ENCODE measurements at places on chromosomes 3 and 15.

- DNase-seq: no peak
Observed at GRCh38 chr3:137796993-137797392, 32.9 kb downstream of the SOX14 start.

DNA sequence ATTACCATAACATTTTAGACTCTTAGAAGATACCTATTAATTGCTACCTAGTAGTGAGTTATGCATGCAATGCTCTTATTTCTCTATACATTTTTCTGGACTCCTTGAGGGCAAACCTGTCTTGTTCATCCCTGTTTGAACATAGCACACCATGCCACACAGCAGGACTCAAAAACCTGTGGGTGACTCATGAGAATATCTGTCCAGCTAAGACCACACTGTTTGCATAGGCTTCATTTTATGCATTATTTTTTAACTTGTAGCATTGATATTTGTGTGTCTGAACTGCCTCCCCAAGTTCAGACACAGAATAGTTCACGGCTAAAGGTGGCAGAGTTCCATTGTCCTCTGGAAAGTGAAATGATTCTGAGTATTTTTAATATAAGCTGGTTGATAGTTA, 1.8 kb downstream of the LMCD1 start:
- no peak for DNase-seq

GRCh38 chr3:59240666-59241255, 190.9 kb upstream of the CFAP20DC start:
- DNase-seq: no peak

- no peak for DNase-seq
Observed at GRCh38 chr3:85560088-85560785, 601.4 kb downstream of the CADM2 start.

DNA sequence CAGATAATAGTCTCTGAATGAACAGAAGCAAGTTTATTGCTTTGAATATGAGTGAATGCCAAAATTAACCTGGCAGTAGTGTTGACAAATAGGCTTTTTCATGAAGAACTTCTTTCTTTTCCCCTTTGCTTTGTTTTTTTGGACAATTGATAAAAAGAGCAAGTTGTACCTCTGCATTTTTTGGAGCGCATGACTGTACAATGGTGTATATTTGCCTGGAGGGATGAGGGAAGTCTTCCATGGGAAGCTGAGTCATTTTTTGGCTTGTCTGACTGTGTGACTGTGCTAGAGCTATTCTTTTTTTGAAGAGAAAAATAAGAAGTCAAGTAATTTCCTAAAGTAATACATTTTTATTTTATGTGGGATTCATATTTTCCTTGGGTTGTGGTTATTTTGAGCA, 186.9 kb downstream of the KLHL25 start:
- no peak for DNase-seq

DNA sequence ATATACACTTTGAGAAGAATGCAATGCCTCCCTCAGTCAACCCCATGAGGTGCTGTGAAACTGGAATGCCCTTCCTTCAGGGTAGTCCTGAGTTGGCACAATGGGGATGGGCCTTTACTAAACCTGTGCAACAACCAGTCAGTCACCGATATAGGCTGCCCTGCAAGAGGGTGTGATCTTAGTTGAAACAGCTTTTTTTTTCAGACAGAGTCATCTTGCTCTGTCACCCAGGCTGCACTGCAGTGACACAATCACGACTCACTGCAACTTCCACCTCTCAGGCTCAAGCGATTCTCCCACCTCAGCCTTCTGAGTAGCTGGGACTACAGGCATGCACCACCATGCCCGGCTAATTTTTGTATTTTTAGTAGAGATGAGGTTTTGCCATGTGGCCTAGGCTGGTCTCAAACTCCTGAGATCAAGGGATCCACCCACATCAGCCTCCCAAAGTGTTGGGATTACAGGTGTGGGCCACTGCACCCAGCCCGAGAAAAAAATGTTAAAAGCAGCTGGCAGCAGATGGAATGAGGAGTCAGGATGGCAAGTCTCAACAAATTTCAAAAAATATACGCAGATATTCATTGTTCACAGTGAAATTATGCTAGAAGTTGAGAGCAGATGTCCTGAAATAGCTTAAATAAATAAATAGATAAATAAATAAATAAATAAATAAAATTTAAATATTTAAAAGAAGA, 31.8 kb downstream of the MYO5A start:
- no peak for DNase-seq

DNA sequence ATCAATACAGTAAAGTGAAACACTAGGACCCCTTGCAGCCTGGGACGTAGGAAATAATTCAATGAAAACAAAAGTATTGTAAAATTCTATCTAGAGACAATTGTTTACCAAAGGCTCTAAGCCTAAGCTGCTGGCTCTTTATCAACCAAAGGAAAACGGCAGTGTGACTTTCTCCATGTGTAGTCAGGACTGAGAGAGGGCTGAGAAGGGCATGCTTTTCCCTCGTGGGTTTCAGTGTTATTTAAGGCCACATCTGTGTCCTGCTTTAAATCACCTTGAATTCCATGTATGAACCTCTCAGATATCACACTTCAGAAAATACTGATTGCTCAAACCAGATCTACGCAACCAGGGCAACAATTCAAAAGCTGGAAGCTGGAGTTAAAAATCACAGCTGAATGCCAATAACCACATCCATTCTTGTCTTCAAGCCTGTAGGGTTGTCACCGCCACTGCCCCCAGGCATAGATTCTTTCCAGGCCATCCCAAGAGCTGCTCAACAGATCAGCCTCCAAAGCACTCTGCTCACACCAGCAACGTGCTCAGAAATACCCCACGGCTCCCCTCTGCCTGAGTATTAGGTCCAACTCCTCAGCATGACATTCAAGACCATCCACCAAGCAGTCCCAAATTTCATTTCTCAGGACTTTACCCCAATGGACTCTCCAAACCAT, 124.0 kb downstream of the SRGAP3 start:
- DNase-seq: no peak

DNA sequence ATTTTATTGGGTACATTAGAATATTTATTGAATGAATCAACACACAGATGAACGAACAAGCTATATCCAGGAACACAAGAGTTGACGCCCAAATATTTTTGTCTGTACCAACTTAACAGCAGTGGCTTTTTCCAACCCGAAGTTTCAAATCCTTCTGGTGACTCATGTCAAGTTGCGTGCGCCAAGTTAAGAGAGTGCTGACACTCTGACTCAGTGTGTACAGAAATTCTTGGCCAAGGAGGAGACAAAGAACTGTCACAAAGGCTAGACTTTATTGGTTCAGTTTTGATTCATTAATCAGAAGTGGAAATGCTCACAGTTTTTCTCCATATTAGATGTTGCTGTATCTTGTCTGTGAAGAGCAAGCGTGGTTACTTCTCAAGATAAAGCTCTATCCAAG, 59.6 kb upstream of the TSC22D2 start:
- DNase-seq: no peak

- DNase-seq: no peak
Observed at GRCh38 chr3:154191520-154191919, 70.3 kb downstream of the ARHGEF26 start.

GRCh38 chr3:123791898-123792297, 92.2 kb downstream of the MYLK start:
- DNase-seq: no peak

Measured in amygdala (tissue), 56 donors.